Pons (tissue), 1 donor: ENCODE measurements at places on chromosomes 2 and 18.

- DNase-seq: no peak
Measured at GRCh38 chr2:180907731-180908130, 72.7 kb upstream of the UBE2E3 start.

DNA sequence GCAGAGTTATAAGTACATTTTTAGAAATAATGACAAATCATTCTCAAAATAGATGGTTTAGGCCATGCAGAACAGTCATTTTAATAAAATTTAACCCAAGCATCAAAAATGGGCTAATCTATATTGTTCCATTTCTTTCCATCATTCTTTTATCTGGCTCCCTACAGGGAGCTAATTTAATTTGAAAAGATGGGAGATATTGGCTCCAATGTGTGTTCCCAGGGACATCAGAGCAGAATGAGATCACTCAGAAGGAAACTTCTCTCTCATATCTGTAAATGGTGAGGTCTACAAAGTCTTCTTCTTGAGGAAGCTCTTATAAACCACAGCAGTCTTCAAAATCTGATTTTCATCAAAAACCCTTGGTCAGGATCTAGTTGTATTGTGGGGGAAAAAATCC lies 119.4 kb upstream of the RAB6C start:
- no peak for DNase-seq

DNA sequence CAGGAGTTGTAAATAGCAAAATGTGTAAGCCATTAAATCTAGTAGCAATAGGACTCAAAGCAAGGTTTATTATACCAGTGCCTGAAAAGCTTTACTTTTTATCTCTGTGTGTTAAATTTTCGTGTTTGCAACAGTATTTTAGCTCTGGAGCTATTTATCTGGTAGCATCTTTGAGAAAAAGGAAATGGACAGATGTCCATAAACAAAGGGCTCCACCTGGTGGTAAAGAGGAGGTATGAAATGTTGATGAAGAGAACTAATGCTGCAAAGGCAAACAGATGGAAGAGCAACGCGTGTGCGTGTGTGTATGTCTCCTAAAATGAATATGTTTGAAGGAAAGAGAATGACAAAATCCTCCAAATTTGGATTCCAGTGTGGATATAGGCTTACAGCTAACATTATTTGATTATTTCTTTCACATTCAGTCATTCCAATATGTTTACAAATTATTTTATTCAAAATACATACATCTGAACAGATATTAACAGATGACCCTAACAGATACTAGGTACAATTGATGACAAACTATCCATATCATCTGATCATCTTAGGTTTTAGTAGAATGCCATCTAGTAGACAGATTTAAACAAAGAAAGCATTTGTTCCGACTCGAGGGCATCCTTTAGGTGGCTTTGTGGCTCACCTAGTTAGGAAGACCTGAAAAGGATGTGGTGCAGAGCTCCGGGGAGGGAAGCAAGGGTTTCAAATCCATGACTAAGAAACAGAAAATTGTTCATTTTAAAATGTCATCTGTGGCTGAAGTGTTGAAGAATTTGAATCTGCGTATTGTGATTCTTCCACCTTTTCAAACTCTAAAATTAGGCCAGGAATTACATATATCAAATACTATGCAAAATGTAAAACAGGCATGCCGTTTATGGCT lies 383.3 kb downstream of the MTX2 start:
- peak; percentile 71 for DNase-seq

DNA sequence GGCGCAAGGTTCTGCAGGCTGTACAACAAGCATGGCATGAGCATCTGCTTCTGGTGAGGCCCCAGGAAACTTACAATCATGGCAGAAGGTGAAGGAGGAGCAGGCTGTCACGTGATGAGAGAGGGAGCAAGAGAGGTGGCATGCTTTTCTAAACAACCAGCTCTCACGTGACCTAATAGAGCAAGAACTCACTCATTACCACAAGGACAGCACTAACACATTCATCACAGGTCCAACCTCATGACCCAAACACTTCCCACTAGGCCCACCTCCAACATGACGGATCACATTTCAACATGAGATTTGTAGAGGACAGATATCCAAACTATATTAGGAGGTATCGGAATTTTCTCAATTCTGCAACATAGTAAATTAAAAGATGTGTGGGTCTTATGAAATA lies 108.8 kb upstream of the DLX2 start:
- DNase-seq: no peak

- DNase-seq: no peak
Measured at GRCh38 chr2:121360566-121361300, 75.7 kb upstream of the TFCP2L1 start.

DNA sequence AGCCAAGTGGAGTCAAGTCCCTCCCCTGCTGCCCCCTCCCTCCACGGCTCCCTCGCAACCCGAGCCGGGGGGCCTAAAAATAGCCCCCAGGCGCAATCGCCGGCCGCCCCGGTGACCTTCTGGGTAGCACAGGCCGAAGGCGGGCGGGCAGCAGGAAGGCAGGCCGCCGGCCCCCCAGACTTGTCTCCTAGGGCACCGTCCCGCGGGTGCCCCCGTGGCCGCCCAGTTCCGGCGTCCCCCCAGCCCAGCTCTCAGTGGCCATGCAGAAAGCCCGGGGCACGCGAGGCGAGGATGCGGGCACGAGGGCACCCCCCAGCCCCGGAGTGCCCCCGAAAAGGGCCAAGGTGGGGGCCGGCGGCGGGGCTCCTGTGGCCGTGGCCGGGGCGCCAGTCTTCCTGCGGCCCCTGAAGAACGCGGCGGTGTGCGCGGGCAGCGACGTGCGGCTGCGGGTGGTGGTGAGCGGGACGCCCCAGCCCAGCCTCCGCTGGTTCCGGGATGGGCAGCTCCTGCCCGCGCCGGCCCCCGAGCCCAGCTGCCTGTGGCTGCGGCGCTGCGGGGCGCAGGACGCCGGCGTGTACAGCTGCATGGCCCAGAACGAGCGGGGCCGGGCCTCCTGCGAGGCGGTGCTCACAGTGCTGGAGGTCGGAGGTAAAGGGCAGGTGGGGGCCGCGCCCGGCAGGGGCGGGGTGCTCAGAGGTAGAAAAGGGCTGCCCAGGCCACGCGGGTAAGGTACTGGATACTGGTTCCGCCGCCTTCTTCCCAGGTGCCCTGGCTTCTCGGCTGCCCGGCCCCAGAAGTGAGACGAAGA lies at the start of gene SPEG:
SPEG (plus strand) TSS at position 126 of the 808 bp plus-strand sequence; CDS start at position 261, 135 bp downstream.
- DNase-seq: no peak

DNA sequence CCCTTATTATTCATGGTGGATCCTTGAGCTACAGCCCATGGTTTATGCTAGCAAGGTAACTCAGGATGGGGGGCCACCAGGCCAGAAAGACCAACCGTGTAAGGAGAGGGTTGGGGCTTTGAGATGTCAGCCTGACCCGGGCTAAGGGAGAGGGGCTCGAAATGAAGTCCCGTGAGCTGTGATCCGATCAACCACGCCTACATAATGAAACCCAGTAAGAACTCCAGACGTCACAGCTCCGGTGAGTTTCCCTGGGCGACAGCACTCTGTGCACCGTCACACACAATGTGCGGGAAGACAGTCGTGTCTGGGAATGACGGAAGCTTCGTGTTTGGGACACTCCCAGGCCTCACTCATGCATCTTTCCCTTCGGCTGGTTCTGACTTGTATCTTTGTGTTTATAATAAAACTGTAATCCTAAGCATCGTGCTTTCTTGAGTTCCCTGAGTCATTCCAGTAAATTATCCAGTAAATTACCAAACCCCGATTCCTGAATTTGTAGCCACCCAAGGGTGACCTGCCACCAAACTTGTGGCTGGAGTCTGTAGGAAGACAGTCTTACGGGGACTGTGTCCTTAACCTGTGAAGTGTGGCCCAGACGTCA lies 44.2 kb downstream of the CYP27C1 start:
- DNase-seq: no peak

DNA sequence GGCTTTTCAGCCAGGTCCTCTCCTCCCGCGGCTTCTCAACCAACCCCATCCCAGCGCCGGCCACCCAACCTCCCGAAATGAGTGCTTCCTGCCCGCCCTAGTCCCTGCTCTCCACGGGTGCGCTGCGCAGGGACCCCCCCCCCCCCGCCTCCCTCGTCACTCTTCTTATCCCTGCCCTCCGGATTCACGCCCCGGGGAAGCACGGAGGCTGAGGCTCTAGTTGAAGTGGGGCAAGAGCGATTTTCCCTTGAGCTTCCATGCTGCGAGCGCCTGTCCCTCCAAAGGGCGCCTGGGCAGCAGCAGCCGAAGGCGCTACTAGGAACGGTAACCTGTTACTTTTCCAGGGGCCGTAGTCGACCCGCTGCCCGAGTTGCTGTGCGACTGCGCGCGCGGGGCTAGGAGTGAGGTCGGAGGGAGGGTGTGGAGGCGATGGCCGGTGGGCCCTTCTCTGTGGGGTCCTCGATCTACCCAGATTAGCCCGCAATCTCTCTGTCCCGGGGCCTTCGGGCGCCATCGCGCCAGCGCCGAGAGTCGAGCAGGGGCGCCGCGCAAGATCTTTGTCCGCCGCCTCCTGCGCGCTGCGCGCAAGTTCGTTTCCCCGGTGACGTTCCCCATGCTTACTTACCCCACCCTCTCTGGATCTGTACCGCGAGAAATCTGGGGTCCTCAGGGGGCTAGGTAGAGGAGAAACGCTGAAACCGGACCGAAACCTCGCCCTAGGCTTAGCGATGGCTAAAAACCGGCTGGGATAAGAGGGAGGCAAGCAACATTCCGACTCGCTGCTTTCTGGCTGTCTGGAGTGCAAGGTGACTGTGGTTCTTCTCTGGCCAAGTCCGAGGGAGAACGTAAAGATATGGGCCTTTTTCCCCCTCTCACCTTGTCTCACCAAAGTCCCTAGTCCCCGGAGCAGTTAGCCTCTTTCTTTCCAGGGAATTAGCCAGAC lies 677 bp downstream of the GAD1 start:
- DNase-seq: no peak

DNA sequence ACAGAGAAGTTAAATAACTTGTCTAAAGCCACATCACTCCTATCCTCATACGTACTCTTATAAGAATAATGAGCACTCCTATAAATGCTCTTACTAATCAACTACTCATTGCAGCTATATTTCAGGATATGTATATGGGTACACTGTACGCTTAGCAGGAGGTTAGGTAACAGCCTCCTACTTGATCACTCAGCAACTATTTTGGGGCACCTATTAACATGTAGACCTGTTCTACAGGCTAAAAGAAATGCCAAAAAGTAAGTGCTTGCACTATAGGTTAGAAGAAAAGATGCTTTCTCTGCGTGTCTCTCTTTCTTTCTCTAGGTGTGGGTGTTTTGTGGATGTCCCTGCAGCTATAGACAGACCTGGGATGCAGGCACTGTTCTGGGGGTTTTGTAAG lies 83.1 kb downstream of the TMEM182 start:
- no peak for DNase-seq

- DNase-seq: no peak
Measured at GRCh38 chr2:220894069-220894468, 678.0 kb downstream of the EPHA4 start.

GRCh38 chr18:5052491-5052890 lies 144.6 kb downstream of the AKAIN1 start:
- no peak for DNase-seq

DNA sequence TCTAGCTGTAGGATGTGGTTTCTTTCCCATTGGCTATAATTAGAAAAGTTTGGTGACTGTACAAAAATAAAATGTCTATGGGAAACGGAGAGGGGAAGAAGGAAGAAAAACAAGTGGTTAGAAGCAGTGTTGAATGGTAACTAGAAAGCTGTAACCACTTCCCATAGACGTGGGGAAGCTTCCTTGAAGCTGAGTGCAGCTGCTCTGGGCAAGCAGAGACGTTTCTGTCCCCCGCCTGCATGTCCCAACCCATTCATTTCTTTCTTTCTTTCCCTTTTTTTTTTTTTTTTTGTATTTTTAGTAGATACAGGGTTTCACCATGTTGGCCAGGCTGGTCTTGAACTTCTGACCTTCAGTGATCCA lies 367.8 kb upstream of the HS6ST1 start:
- peak; percentile 47 for DNase-seq

DNA sequence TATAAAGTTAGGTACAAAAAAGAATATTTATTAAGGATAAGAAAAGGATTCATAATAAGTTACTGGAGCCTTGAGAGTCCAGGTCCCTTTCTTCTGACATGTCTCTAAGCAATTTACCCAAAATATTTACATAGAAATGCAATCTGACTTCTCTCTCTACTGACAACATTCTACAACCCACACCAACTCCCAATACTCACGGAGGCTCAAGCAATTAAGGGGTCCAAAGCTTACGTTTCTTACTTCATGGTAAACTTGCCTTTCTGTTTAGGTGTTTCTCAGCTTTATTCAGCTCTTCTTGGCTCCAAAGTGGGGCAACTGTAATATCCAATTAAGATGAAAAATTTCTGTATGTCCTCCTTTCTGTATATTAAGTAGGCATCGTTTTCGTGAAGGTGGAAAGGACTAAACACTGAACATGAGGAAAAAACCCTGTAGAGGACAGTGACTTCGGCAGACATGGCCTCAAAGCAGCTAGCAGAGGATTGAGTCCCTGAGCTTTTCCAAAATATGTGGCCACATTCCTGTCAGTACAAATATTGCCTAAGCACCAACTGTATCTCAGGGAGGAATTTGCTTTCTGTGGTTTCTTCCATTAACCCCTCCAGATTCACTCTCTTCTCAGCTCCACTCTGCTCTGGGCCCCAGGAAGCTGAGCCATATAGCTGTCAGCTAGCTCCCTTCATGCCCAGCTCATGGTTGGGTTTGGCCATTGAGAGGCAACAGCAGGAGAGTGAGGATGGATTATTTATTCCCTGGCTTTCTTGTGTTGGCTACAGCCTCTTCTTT lies 67.9 kb upstream of the GLS start:
- no peak for DNase-seq

DNA sequence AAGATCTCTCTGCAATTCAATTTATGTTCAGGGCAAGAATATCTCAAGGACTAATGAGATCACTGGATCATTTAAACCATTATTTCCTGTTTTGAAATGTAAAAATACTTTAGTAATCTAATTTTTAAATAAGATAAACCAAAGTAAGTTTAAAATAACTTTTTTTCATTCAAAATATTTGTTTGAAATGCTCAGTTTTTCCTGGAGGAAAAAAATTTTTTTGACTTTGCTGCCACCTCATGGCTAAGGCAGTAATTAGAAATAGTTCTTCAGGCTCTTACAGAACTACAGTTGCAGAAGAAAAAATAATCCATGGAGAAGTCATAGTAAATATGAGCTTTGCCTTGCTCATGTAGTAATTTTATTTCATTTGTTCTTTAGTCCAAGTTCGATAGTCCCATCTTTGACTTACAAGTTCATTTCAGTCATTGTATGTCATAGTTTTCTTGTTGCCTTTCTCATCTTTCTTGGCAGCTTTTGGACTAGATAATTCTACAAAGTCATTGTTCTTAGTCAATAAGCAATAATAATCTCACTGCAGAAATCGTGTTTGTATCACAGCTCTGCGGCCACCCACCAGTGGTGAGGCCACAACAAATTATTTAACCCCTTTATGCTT lies 127.4 kb downstream of the DPP4 start:
- DNase-seq: peak; percentile 54

GRCh38 chr2:179467111-179467510 lies 202.5 kb upstream of the SESTD1 start:
- DNase-seq: no peak

- DNase-seq: no peak
Measured at GRCh38 chr2:14451312-14451711, 181.2 kb upstream of the LRATD1 start.

DNA sequence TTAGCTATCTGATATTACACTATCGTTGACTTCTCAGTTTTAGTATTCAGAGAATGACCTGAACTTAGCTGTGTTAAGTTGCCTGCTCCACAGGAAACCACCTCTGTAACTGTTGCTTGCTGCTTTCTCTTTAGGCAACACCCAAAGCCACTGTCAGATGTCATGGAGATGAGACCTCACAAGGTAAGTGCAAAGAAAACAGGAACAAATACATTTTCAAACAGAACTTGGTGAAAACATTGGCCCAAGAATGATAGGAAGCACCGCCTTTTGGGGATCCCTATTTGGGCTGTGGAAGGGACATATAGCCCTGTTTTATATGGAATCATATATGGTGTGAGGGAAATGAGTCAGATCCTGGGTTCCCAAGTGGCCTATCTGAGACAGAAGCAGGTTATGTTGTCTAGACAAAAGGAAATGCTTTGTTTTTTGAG lies 143.4 kb downstream of the UBE2E3 start:
- DNase-seq: no peak
